ENCODE measurements at places on chromosomes 1 and 21. TPM values are rescaled to one million over a fixed set of nuclear protein-coding genes. Genes with fewer than 3 reads are reported as not detected.

The DMBX1 gene
- 1.7 TPM for total RNA-seq

DNA sequence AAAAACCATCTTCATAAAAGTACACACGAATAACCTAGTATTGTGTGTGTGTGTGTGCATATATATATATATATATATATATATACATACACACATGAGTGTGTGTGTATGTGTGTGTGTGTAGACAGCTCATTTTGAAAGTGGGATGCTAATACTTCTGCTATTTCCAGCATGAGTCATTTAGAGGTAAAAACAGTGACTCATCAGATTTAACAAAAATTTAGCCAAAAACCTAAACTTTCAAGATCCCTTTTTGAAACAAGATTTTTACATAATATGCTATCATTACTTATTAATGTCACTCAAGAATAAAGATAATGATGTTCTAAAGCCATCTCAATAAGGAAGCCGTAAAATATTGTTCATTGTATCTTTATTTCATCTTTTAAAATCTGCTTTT is 35.6 kb upstream of the ADGRL4 start:
- DNase-seq, result no peak
- no peak overlapping the region for H3K27ac ChIP-seq
- no peaks in the 10 kb centered on the region for H3K27me3 ChIP-seq
- H3K4me1 ChIP-seq, result peaks cover 13% of the 10 kb centered on the region

The EEIG2 gene
- 43.1 TPM for total RNA-seq

DNA sequence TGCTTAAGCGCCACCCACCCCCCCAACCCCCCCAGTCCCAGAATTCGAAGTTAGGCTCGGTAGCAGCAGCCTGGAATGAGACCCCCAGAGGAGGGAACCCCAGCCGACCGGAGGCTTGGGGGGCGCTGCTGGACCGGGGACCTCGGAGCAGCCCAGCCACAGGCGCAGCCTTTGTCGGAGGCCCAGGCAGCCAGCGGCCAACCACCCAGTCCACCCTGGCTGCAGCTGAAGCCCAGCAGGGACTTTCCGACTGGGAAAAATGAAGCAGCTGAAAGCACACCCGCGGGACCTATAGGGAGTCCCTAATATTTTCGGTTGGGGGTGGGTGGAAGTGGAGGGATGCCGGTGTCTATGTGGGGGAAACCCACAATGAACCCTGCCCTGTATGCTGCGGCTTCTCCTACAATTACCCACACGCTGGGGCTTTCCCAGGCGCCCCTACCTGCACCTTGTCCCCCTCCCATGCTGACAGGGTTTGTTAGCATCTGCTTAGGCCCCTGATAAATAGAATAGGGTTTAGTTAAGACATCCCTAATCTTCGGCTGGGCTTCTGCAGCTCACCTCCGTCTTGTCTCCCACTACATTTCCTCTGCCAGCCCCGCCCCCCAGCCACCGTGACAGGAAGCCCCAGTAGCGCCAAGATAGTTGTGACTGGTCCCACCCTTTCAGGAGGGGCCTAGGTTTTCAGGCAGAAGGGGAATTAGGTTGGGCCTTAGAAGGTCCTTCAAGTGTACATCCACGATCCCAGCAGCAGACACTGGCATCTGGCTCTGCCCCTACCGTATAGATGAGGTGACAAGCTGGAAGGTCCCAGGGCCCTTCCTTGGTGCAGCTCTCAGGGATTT is 838 bp downstream of the CCDC28B start:
- peak; percentile 61 for DNase-seq
- H3K4me1 ChIP-seq, result peaks cover 42% of the 10 kb centered on the region
- H3K4me3 ChIP-seq, result peak overlapping the region; percentile 84
- H3K27me3 ChIP-seq, result peaks cover 8% of the 10 kb centered on the region
- H3K27ac ChIP-seq, result 0 out of 2 replicates have a peak overlapping the region, but pooled peaks have one; percentile 53

DNA sequence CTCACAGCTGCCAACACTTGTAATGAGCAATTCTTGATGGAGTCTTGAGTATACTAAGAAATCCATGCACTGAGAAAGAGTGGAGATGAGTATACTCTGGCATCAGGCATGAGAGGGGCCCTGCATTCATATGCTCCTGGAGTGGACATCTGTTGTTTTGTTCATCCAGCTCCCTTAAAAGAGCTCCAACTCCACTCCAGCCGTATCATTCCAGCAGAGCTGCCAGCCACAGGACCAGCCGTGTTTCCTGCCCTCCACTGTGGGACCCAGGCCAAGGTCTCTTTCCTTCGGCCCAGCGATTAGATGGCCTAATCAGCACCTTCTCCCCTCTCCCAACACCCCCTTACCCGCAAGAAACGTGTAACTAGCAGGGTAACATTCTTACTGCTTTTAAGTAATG is 144.5 kb downstream of the OMA1 start:
- H3K27ac ChIP-seq, result no peak overlapping the region
- H3K4me3 ChIP-seq, result no peak overlapping the region
- H3K4me1 ChIP-seq, result peaks cover 27% of the 10 kb centered on the region
- no peaks in the 10 kb centered on the region for H3K36me3 ChIP-seq
- no peak for DNase-seq

The AHCTF1 gene
- 37.7 TPM for total RNA-seq
